ENCODE measurements at places on chromosomes 16 and 17.
A peak's percentile ranks its signal among the peaks of the same experiment; 100 is the strongest.

DNA sequence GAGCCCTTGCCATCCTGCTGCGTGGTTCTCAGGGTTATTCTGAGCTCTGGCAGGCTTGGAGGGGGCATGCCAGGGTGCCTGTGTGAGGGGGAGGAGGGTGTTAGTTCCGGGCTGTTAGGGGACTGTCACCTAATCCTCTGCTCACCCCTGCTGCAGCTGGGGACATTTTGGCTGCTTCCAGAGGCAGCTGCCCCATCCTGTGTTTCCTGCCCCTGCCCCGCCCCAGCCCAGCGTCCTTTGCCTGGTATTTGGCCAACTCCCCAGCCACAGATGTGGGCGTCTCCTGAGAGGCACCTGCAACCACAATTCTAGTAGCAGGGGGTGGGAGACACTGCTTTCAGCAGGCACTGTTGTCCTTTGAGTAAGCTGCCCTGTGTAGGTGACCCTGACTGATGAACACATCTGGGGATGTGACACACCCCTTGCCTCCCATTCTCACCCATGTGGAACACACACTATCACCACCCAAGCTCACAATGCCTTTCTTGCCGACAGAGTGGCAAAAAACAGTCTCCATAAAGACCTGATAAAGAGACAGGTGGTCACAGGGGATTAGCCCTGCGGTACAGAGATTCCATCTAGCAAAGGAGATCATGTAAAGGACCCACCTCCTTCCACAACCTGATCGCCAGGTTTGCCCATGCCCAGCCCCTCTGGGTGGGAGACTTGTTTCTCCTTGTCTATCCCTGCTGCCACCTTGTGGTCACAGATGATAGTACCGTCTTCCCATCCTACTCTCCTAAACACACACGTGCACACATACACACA, at the start of gene CHRNE:
CHRNE (minus strand) TSS at position 48 of the 768 bp plus-strand sequence; CDS start at position 13, 35 bp downstream.
- DNase-seq, result peak; percentile 62

GRCh38 chr17:58156839-58157803, 8.9 kb downstream of the OR4D1 start:
- DNase-seq, result peak; percentile 56

DNA sequence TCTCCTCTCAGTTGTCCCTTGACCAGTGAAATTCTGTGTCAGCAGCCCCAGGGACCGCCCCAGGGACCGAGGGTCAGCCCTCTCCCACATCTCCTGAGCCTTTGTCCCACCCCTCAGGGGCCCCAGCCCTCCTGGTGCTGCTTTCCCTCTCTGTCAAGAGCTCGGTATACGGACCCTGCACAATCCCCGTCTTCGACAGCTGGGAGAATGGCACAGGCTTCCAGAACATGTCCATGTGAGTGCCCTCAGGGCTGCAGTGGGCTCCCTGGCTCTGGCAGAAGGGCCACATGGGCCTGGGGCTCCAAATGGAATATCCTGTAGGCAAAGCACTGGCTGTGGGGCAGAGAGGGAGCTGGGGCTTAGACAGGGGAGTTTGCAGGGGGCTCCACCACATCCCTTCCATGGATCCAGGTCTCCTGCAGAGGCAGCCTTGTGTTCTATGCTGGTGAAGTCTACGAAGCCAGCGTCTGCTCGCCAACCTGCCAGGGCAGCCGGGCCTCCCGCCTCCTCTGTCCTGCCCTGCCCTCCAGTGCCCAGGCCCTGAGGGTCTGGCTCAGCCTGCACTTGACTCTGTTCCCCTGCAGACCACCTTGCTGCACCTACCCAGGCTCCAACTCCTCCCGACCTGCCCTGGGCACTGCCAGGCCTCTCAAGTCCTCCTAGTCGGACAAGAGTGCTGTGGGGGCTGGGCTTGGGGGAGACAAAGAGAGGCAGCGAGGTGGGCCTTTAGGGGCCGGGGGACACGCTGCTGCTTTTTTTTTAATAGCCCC, 28.0 kb downstream of the ADGRG5 start:
- DNase-seq, result no peak

DNA sequence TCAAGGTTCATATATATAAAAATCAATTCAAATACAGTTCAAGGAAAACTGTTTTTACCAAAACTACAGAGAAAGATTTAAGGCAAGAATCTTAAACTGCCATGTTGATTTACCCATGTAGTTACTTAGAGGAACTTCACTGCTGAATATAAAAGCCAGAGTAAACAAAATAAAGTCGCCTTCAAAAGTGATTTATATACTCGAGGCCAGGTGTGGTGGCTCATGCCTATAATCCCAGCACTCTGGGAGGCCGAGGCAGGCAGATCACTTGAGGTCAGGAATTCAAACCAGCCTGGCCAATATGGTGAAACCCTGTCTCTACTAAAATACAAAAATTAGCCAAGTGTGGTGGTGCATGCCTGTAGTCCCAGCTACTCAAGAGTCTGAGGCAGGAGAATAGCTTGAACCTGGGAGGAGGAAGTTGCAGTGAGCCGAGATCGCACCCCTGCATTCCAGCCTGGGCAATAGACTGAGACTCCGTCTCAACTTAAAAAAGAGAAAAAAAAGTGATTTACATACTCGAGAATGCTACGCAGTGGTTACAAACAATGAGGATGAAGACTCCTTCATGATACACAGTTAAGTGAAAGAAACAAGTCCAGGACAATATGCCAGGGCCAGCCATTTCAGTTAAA, 54.1 kb upstream of the CNEP1R1 start:
- no peak for DNase-seq

DNA sequence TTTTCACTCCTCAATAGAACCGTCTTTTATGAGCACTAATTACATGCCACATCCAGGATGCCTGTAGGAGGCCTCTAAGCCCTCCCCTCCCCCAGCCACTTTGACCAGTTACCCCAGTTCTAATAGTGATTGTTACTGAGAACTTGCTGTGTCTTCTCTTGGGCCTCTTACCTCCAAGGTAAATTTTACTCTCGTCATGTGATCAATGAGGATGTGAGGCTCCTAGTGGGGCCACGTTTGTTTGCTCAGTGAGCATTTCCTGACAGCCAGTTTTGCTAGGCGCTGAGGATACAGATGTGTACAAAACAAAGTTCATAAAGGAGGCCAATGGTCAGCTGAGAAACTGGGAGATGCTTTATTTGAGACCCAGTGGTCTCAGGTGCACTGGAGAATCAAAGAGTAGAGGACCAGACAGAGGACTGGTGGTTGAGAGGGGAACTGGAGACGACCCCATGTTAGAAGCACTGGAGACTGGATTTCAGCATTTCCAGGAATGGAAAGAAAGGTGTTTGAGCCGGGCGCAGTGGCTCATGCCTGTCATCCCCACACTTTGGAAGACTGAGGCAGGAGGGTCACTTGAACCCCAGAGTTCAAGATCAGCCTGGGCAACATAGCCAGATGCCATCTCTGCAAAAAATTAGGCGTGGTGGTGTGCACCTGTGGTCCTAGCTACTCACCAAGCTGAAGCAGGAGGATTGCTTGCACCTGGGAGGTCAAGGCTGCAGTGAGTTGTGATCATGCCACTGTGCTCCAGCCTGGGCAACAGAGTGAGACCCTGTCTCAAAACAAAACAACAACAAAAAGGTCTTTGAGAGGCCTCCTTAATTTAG, 2.6 kb downstream of the ATP2C2 start:
- DNase-seq, result no peak

GRCh38 chr17:66712453-66712852, 122.5 kb upstream of the CACNG5 start:
- DNase-seq, result no peak

DNA sequence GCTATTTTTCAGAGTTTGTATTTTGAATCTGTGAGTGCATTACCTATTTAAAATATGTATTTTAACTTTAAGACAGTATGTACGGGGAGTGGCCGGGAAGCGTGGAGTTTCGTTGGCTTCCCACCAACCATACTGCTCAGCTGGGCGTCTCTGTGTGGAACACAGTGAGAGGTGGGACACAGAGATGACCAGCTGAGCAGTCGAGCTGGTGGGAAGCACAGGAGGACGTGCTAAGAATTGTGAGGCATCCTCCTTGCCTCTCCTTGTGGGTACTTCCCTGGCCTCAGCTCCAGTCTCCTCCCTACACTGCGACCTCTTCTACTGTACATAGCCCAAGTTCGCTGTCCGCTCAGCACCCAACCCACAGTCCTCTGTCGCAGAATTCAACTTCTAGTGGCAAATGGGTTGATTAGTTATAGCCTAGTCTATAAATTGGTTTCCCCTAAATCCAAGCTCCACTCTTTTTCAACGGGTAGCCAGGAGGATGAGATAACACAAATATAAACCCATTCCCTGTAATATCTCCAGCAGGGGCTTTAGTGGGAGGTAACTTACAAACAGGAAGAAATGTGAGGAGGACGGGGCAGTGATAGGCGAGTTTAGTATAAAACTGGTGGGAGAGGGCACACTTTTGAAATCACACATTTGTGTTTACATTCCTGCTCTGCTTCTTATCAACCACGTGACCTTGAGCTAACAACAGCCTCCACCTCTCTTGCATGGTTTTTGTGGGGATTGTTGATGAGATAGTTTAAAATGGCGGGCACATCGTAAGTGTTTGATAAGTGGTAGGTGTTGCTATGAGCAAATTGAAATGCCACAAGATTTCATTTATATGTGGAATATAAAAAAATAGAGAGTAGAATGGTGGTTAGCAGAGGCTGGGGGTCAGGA, 211.9 kb upstream of the HS3ST3A1 start:
- no peak for DNase-seq

DNA sequence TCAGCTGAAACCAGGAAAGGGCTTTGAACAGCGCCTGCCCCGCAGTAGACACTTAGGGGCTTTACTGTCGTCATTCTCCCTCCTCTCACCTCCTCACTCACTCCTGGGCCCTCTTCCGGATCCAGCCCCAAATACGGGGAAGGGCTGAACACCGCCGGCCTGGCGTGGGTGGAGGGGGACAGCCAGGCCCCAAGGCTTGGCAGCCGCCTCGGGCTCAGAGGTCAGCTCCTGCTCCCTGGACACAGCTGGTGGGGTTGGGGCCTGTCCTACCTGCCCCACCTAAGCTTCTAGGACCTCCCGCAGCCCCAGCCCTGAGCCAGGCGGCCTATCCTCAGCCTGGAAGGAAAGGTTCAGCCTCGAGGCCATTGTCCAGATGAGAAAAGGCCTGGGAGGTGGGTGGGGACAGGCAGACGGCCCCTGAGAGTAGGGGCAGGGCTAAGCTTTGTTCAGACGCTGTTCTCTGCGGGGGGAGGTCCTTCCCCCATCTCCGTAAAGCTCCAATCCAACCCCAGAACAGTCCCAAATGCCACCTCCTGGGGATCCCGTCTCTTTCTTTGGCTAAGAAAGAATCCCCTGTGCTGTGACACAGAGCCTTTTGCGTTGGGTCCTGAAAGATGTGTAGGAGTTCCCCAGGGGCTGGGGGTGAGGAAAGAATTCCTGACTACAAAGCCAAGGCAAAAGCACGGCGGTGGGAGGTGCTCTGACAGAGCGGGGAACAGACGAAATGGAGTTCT, 881 bp upstream of the LLGL1 start:
- no peak for DNase-seq

DNA sequence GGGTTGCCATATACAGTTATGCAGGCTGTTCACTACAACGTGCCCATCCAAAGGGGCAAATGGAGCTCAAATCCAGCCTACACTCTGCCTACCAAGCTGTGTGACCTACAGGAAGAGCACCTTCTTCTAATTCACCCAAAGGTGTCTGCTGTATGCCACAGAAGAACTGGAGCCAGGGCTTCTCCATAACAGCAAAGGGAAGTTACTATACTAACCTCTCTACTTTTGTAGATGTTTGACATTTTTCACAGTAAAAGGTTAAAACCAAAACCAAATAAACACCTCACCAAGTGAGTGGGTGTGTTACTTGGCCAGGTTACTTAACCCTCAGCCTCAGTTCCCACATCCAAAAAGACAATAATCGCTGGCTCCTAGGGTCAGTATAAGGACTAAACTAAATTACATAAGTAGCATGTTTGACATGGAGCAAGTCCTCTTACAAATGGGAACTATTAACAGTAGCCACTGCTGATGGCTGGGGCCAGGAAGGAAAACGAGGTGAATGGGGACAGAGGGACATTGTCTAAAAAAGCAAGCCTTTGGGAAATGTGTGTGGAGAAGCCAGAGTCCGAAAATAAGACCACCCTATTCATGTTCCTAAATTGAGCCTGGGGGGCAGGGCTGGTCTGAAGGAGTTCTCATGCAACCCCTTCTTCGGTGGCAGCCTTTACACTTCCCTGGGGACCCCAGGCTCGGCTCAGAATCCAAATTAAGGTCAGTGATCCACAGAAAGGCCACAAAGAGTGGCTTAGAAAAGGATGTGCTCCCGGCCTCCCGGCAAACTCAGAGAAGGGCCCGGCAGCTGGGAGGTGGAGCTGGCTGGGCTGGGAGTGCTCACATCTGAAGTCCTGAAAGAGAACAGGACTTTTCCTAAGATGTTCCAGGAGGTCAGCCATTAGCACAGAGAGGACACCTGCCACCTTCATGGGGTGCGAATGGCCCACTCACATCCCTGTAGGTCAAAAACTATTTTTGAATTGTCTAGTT, 13.5 kb downstream of the CUEDC1 start:
- no peak for DNase-seq

All from activated CD4-positive, alpha-beta T cell treated with anti-CD3 and anti-CD28 coated beads for 24 hours (primary cell).